Aortic smooth muscle cell (primary cell): ENCODE measurements at places on chromosomes 6 and 20. TPM values are rescaled to one million over a fixed set of nuclear protein-coding genes. Genes with fewer than 3 reads are reported as not detected.

The PLEKHG1 gene
- 5.0 and 6.2 TPM in 2 replicates for total RNA-seq

The RHAG gene
- 0.06 TPM in 1 of 2 replicates, not detected in the other for total RNA-seq

The PRICKLE4 gene
- 0.12 and 0.26 TPM in 2 replicates for total RNA-seq

The RNF146 gene
- total RNA-seq = 47.7 and 57.9 TPM in 2 replicates

The C2 gene
- 2.8 and 4.3 TPM in 2 replicates for total RNA-seq

The CD24 gene
- total RNA-seq = 0.26 and 0.37 TPM in 2 replicates

The THEMIS gene
- total RNA-seq = not detected in 2 replicates

The HLA-DRA gene
- total RNA-seq = 0.53 TPM in 1 of 2 replicates, not detected in the other

The IMPG1 gene
- total RNA-seq = not detected in 2 replicates

The NKAIN4 gene
- not detected in 2 replicates for total RNA-seq

The CALHM4 gene
- total RNA-seq = not detected in 2 replicates

The MSH5 gene
- total RNA-seq = 5.3 and 5.4 TPM in 2 replicates

The ACSS1 gene
- 2.0 and 4.9 TPM in 2 replicates for total RNA-seq

The RBBP8NL gene
- total RNA-seq = not detected in 2 replicates

The LBP gene
- 0.26 TPM in 1 of 2 replicates, not detected in the other for total RNA-seq

The ID1 gene
- 189 and 395 TPM in 2 replicates for total RNA-seq

The TNFRSF21 gene
- total RNA-seq = 2.0 and 5.8 TPM in 2 replicates

The CDH4 gene
- not detected in 2 replicates for total RNA-seq

The SCGN gene
- not detected in 2 replicates for total RNA-seq

The ASIP gene
- total RNA-seq = not detected in 2 replicates

The FAM184A gene
- total RNA-seq = 1.2 and 2.6 TPM in 2 replicates

The SLC13A3 gene
- 1.2 and 1.5 TPM in 2 replicates for total RNA-seq

The PAX1 gene
- not detected in 2 replicates for total RNA-seq

The UBE2C gene
- total RNA-seq = 11.4 and 22.2 TPM in 2 replicates

The LTV1 gene
- total RNA-seq = 20.4 and 22.6 TPM in 2 replicates

The TPBG gene
- 25.4 and 33.7 TPM in 2 replicates for total RNA-seq

The RIN2 gene
- 29.2 and 42.2 TPM in 2 replicates for total RNA-seq

The CNR1 gene
- total RNA-seq = 0.50 and 1.3 TPM in 2 replicates

The BFSP1 gene
- total RNA-seq = 1.9 and 2.9 TPM in 2 replicates

The MACROD2 gene
- total RNA-seq = 0.40 and 0.56 TPM in 2 replicates

The CASS4 gene
- total RNA-seq = 0.13 TPM in 1 of 2 replicates, not detected in the other

The TMEM74B gene
- total RNA-seq = not detected in 2 replicates

The SIRPB2 gene
- total RNA-seq = 0.06 and 0.13 TPM in 2 replicates
